ENCODE measurements at places on chromosomes 13 and 19. TPM values are rescaled to one million over a fixed set of nuclear protein-coding genes. Genes with fewer than 3 reads are reported as not detected.

ATP4B gene
- 0.58 TPM for total RNA-seq

PINLYP gene
- total RNA-seq, result 2.5 TPM

CFAP97D2 gene
- not detected for total RNA-seq

CXCL17 gene
- not detected for total RNA-seq

GJB6 gene
- total RNA-seq, result not detected

ZNF763 gene
- total RNA-seq, result 6.7 TPM

RELB gene
- 46.9 TPM for total RNA-seq

NLRP4 gene
- total RNA-seq, result not detected

MYO16 gene
- total RNA-seq, result 0.23 TPM

CILP2 gene
- not detected for total RNA-seq

DHX34 gene
- 13.9 TPM for total RNA-seq

AMER2 gene
- total RNA-seq, result not detected

ZNF546 gene
- total RNA-seq, result 0.99 TPM

LILRB5 gene
- total RNA-seq, result not detected

PRDX2 gene
- 362 TPM for total RNA-seq

XPO4 gene
- total RNA-seq, result 22.4 TPM

ATP4A gene
- total RNA-seq, result not detected

CPB2 gene
- total RNA-seq, result not detected

Data from glomerular endothelial cell (primary cell).